ENCODE measurements at places on chromosomes 12 and 14.

DNA sequence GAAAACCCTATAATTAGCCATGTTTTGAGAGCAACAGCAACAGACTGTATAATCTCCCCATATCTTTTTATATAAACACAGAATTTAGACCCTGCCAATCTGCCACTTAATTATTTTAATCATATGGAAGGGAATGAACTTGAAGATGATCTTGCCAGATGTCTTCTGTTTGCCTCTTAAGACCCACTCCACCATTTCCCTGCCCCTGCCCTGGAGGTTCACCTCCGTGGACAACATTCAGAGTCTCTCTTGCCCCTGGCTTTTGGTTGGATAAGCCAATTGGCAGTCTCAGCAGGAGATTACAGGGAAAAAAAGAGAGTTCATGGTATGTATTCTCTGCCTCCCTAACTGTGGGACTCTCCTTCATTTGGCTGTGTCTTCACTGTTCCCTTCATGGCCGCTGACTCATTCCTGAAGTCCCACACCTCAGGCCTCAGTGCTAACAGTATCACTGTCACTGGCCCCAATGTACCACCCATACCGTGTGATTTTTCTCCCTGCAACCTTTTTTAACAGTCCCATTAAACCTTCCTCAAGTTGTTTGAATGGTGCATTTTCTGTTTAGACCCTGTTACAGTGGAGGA, 184.8 kb downstream of the PIK3C2G start:
- no peak for DNase-seq

DNA sequence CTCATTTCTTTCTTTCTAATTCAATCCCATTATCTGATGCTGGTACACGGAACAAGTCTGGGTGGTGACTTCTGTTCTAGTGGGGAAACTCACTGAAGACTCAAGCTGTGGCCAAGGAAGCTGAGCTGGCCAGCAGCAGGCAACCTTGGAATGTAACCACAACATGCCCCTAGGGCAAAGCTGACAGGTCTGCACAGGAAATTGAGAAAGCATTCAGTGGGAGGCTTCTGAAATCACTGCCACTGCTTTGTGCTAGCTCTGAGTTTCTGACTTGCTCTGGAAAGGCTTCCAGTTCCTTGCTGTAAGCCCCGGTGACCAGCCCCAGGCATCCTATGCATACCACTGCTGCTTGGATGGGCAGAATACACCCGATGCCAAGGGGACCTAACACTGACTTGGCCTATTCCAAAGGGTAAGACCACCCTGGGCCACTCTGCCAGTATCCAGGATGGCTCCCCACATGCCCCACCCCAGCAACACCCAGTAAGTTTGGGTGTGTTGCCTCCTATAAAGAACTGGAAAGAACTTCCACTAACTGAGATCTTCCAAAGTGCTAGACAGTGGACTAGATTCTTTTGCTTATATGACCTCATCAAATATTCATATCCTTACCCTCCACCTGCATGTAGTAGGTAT, 84.5 kb upstream of the CDKN3 start:
- DNase-seq: peak; percentile 91

- DNase-seq: peak; percentile 96
These were observed 826 bp downstream of the ZNF705A start for GRCh38 chr12:8157484-8158198.

DNA sequence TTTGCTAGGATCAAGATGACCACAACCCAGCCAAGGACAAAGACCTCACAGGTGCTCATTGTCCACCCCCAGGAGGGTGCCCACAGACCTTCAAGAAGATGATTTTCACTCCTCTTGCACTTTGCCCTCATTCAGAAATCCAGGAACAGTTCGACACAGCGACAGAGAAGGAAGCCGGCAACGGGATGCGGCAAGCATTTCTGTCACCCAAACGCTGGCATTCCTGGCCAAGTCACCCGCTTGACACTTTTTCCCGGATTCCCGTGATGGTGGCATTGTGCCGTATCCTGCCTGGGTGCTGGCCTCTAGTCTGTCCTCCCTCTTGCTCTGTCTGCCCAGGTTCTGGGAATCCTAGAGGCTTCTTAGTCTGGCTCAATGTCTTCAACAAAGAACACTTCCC, 770.4 kb upstream of the ALG10B start:
- DNase-seq: no peak

DNA sequence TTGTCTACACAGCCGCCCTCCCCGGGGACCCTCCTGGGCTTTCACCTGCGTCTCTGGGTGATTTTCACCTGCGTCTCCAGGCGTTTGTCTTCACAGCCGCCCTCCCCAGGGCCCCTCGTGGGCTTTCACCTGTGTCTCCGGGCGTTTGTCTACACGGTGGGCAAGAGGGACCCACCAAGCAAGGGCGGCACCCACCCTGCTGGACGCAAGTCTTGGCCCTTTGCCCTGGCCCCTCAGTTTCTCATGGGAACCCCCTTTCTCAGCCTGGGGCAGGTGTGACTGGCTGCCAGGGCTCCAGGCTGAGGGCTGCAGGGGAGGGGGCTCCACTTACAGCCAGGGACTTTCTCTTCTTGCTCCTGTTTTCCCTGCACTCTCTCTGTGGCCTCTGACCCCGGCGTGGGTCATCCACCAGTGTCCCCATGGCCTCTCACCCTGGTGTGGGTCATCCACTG, 68.6 kb upstream of the GALNT9 start:
- DNase-seq: no peak

GRCh38 chr12:131773582-131774221, 54.5 kb upstream of the MMP17 start:
- no peak for DNase-seq

DNA sequence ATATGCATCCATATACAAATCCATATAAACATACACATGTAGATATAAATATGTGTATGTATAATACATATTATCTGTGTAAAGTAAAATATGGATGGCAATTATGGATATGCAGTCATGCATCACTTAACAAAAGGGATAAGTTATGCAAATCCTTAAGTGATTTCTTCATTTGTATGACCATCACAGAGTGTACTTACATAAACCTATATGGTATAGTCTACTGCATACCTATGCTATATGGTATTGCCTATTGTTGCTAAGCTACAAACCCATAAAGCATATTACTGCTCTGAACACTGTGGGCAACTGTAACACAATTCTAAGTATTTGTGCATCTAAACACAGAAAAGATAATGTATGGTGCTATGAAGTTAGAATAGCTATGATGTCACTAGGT, 227.2 kb downstream of the SLC6A15 start:
- no peak for DNase-seq

GRCh38 chr12:75341873-75342272, 7.4 kb downstream of the GLIPR1L1 start:
- peak; percentile 23 for DNase-seq

DNA sequence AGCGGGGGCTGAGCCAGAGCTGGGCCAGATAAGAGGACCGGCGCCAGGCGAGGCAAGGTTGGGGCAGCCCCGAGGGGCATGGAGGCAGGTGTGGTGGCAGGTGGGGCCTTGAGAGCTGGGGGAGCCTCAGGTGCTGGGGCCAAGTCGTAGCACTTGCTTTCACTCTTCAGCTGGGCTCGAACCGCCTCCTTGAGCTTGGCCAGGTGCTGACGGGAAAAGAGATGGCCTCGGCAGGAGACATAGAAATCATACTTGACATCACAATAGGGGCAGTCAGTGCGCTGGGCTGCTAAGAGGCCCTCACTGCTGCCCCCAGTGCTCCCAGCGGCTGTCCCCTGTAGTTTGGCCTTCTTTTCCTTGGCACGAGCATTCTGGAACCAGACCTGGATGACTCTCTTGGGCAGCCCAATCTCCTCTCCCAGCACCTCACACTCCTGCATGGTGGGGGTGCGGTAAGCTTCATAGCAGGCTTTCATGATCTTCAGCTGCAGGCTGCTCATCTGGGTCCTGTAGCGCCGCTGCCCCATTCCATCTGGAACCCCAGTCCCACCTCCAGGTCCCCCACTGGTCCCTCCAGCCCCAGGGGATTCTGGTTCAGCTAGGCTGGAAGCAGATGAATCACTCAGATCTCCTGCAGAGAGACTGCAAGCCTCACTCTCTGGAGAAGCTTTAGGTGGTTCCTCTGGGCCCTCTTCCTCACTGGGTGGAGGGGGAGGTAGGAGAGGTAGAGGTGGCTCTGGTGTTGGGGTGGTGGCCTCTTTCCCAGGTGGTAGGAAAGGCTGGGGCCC, 28.1 kb downstream of the ZFHX2 start:
- no peak for DNase-seq

- DNase-seq: peak; percentile 19
These were observed 56.4 kb upstream of the PIWIL1 start for GRCh38 chr12:130281153-130281799.

DNA sequence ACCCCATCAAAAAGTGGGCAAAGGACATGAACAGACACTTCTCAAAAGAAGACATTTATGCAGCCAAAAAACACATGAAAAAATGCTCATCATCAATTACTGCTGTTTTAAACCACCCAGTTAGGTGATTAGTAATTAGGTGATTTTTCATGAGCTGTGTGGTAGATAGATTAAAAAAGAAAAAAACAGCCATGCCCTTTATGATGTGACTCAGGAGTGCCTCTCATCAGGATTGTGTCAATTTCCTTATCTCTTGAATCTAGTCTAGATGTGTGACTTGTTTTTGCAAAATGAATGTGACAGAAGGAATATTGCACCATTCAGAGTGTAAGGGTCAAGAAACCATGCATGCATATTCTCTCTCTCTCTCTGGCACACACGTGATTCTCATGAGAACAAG, 5.7 kb downstream of the OR10A7 start:
- DNase-seq: no peak

DNA sequence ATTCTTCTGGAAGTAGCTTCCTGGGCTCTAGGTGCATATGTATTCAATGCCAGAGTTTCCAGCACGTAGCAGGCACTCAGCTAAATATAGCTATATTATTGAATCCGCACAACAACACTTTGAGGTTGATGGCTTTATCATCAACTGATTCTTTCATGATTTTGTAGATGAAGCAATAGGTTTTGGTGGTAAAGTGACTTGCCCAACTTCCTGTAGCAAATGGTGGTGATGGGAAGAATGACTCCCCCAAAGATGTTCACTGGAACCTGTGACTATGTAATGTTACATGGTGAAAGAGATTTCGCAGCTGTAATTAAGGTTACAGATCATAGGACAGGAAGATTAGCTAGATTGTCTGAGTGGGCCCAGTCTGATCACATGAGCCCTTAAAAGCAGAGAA, 3.2 kb downstream of the TDRD9 start:
- no peak for DNase-seq

DNA sequence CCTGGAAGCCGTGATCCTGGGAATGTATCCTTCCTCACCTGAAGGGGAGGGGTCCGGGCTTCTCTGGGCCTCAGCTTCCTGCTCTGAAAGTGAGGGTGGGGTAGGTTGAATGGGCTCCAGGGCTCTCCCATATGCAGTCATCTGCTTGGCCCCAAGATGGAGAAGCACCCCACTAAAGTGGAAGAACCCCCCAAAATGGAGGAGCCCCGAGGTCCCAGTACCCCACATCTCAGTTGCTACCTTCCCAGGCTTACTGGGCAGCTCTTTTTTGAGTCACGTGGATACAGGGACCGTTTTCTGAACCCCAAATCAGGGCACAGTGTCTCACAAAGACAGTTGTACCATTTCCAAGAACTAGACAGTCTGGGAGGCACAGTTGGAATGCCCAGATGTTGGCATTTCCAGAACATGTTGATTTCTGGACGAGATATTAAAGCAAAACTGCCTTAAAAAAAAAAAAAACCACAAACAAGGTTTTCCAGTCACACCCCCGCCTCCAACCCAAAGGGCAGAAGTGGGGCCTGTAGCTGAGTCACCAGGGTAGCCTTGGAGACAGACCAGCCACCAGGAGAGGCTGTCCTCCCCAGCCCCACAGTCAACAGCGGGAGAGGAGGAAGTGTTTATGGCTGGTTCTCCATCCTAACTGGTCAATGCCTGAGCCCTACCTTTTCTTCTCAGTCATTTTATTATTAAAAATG, 12.1 kb downstream of the VASH1 start:
- peak; percentile 69 for DNase-seq

- no peak for DNase-seq
These were observed 200.2 kb upstream of the SLC38A2 start for GRCh38 chr12:46572644-46573346.

DNA sequence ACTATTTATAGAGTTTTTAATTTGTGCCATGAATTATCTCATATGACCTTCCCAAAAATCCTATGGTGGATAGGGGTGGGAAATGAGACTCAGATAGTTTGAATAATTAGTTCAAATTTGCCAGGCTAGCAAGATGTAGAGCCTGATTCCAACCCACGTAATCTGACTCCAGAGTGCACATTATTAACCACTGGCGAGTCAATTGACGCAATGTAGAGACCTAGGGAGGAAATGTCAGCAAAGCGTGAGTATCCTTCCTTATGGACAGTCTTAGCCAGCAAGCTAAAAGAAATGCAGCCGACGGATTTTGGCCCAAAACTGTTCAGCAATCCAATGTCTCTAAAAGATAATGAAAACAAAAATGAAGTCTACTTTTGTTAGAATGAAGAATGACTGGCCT, 193.3 kb upstream of the KRR1 start:
- no peak for DNase-seq

DNA sequence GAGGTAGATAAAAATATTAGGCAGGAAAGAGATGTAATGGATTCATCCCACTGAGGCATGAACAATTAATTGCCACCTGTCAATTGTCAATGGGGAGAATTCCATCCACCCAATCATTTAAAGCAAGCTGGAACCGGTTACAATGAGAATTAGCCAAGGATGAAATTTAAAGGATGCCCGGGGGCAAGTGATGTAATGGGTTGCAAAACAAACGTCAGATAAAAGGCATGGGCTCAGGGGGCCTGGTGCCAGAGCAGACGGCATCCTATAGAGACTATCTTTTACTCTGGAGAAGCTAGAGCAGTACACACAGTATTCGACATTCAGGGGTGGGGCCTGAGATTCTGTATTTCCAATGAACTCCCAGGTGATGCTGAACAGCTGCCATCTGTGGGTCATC, 80.5 kb upstream of the ZFP36L1 start:
- DNase-seq: no peak

GRCh38 chr12:82930301-82930700, 243.6 kb downstream of the TMTC2 start:
- DNase-seq: no peak

DNA sequence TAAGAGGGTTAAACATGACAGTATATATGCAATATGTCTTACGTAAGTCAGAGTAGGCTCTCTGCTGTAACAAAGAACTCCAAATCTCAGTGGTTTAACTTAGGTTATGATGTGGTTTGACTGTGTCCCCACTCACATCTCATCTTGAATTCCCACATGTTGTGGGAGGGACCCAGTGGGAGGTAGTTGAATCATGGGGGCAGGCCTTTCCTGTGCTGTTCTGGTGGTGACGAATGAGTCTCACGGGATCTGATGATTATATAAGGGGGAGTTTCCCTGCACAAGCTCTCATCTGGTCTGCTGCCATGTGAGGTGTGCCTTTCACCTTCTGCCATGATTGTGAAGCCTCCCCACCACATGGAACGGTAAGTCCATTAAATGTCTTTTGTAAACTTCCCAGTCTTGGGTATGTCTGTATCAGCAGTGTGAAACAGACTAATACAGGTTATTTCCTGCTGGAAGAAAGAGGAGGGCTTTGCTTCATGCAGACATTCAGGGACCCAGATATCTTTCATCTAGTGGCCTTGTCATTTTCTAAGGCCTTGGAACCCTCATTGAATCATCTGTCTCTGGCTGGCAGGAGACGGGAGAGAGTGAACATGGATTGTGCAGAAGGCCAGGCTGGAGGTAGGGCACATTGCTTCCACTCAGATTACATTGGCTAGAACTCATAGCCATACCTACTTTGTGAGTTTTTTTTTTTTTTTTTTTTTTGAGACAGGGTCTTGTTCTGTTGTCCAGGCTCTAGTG, 96.1 kb downstream of the CRADD start:
- DNase-seq: peak; percentile 17

GRCh38 chr12:74747305-74747704, 209.7 kb downstream of the ATXN7L3B start:
- peak; percentile 5 for DNase-seq

Measured in kidney tubule cell (primary cell).